Cerebellar nuclear complex (tissue), 1 donor: ENCODE measurements at places on chromosomes 2 and 18.
A peak's percentile ranks its signal among the peaks of the same experiment; 100 is the strongest.

DNA sequence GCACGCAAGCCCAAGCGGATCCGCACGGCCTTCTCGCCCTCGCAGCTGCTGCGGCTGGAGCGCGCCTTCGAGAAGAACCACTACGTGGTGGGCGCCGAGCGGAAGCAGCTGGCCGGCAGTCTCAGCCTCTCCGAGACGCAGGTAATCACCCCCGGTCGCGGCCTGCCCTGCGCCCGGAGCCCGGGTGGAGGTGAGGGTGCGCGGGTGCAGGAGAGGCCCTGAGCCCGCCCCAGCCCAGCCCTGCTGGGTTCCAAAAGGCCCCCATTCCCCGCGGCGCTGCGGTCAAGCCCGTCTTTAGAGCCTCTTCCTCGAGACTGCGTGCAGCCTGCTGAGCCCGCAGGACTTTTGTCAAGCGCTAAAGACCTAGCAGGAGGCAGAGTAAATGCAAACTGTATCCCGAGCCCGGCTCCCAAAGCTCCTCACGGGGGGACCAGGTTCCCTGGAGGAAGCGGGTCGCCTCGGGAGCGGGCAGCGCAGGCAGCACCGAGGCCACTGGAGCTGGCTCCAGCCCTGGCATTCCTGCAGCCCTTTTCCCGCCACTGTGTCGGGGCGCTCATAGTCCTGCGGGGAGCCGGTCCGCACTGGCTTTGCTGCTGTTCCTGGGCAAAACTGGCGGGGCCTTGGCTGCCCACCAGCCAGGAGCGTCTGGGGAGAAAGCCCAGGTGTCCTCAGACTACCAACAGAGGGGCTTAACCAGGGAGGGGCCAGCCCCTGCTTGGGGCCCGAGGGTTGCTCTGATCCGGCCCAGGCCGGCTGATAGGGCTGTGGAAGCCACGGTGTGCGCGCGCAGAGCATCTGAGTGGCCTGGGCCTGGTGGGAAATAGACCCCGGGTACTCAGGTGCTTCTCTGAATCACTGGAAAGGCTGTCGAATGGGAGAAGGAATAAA, 7.3 kb downstream of the EMX1 start:
- no peak for DNase-seq

- DNase-seq, result no peak
Observed at GRCh38 chr2:233525791-233526190, 40.8 kb downstream of the USP40 start.

- no peak for DNase-seq
Observed at GRCh38 chr2:41400088-41400665, 647.6 kb upstream of the PKDCC start.

DNA sequence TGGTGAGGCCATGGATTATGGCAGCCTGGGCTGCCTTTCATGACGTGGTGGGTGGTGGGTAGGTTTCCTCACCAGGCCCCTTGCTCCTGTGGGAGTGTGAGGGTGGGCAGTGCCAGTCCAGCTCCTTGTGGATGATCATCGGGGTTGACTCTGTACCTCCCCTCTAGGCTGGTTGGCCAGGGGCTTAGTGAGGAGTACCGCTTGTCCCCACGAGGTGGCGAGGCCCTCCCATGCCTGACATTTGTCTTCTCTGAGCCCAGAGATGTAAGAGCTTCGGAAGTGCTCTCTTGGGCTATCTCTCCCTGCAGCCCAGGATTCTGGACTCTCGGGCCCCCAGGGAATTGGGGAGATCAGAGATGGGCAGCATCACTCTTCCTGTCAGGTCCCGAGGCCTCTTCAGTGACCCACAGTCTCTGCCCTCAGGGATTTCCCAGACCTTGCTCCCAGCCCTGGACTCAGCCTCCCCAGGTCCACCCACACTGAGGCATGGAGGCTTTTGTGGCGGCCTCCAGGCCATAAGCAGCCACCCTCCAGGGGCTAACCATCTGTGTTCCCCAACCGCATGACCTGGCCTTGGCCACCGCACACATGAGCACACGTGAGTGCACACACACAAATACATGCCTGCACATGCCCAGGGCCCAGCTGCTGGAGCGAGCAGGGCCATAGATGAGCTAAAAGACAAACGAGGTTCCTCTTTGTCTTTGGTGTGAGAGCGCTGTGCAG, 6.5 kb downstream of the SPR start:
- no peak for DNase-seq

DNA sequence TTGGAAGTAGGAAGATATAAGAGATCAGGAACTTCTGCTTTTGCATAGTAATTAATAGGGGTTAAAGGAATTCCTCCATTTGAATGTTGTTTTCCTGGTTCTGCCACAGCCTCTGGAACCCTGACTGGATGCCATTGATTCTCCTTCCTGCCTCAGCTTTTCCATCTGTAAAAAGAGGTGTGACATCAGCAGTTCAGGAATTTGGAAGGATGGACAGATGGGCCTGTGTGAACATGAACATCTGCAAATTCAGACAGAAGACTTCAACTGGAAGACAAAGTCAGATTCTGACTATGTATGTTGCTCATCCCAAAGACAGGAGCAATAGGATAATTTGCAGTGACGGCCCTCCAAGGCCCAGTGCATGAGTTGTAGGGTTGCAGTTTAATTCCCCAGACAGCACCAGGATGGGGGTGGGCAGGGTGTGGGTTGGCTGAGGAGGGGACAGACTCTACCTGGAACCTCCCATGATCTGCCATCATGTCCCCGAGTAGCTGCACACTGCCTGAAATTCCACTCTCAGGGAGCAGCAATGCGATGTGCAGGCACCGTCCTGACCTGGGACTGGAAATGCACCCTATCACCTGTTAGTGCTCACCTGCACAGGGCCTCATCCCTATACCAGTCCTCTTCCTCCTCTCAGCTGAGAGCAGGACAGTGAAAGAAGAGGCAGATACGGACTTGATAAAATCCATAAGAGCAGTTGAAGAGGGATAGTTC, 98.9 kb upstream of the EPAS1 start:
- no peak for DNase-seq

- DNase-seq, result no peak
Observed at GRCh38 chr2:66237803-66238379, 197.0 kb upstream of the MEIS1 start.

GRCh38 chr2:66897181-66897580, 462.3 kb downstream of the MEIS1 start:
- DNase-seq, result no peak

- DNase-seq, result no peak
Observed at GRCh38 chr18:46764586-46764985, 7.7 kb upstream of the ST8SIA5 start.

DNA sequence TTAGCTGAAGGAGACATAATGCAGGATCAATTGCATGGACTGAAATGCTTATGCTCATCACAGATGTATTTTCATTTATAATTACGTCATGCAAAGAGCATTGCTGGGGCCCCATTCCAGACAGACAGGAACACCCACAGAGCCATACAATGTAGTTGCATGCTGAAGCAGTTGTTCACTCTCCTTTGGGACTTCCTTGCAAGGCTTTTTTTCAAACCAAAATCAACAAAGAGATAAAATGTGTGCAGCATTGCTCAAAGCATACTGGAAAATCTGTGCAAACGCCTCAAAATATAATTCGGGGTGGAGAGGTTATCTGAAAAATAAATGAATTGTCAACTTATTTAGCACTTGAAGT, 463.2 kb downstream of the CDH2 start:
- DNase-seq, result no peak

DNA sequence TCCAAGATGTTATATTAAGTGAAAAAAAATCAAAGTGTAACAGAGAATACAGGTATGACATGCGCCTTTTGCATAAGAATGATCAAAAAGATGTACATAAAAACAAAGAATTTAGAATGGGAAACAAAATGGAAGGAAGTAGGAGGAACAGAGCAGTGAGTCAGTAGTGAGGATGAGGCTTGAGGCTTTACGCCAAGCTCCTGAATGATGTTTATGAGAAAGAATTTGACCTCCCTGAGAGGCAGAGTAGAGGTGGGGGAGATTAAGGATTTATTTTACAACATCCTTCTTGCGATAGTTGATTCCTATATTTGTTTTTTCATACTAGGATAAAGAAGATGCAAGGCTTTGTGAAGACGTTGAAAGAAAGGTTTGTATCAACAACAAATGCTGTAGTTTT, 81.4 kb downstream of the DCDC2C start:
- no peak for DNase-seq

DNA sequence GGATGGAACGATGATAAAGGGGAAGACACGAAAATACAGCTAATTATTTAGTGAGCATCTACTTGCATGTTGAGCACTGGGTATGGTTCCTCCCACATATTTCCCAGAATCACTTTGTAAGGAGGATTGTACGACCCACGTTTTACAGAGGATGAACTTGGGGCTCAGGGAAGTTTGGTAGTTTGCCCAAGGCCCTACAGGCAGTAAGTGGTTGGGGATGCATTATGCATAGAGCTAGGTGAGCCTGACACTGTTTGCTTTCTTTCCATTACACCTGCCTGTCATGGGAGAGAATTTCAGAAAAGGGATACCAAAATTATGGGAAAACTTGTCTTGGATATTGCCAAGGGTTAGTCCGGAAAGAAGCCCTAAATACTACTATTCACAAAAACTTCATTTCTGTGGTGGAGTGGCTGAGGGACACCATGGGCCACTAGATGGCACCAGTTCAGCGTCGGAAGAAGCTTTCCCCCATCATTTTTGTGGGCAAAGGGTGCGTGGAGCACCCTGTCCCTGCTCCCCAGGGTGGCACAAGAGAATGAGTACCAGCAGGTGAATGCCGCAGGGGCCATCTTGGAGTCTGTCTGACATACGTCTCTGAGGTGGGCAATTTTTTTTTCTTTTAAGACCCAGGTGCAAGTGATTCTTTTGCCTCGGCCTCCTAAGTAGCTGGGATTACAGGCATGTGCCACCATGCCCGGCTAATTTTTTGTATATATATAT, 23.5 kb upstream of the C18orf32 start:
- DNase-seq, result no peak

DNA sequence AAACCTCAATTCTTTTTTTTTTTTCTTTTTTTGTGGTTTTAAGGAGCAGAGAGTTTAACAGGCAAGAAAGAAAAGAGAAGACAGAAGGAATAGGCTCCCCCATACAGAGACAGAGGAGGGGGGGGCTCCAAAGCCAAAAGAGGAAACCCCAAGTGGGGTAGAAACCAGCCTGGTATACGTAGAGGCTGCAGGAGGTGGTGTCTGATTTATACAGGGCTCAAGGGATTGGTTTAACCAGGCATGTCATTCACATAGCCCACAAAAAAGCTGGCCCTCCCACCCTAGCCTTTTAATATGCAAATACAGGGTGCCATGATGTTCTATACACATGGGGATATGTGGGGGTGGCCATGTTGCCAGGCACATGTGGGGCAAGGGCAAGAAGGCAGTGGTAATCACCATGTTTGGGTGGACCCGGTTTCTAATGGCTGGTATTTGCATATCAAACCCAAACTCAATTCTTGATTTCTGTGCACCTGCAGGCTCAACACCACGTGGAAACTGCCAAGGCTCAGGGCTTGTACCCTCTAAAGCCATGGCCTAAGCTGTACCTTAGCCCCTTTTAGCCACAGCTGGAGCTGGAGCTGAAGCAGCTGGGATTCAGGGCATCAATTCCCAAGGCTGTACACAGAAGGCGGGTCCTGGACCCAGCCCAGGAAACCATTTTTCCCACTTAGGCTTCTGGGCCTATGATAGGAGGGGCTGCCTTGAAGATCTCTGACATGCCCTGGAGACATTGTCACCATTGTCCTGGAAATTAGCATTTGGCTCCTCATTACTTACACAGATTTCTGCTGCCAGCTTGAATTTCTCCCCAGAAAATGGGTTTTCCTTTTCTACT, 170.3 kb downstream of the MAIP1 start:
- DNase-seq, result no peak

GRCh38 chr2:46870051-46870839, 45.4 kb downstream of the MCFD2 start:
- DNase-seq, result no peak

DNA sequence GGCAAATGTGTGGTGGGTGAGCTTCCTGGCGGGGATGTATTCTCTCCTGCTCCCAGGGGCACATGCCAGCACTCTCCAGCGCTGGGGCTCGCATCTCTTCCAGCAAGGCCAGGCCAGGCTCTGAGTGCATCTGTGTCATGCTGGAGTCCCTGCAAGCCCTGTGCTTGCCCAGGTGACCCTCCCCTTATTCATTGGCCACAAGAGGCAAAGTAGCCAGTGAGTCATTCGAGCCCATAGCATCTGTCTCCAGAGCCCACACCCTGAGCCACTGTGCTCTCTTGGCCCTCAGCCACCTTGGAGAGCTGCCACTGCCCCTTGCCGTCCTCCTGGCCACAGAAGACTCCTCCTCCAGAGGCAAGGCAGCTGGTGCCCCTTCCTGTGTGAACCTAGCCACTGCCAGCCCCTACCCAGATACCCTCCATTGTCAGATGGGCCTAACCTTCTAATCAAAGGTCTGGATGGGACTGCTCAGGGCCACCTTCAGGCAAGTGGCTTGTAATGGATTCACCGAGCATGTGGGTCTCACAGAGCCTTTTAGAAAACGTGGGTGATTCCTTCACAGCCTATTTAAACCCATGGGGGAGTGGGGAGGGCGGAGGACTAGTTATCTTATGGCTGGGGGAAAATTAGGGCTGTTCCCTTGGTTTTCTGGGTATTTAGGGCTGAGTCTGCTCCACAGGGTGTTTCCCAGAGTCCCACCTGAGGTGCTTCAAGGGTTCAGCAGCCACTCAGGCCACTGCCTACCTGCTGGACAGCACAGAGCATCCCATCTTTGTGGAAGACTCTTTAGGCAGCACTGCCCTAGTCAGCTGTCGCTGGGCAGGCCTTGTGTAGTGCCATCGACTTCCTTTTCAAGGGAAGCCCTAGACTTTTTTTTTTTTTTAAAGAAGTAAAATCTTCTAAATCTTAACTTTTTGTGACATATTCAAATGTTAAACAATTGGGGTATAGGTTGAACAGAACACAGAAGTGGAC, 137.4 kb downstream of the ACOXL start:
- DNase-seq, result no peak

GRCh38 chr2:43004879-43005244, 212.5 kb upstream of the HAAO start:
- DNase-seq, result no peak

DNA sequence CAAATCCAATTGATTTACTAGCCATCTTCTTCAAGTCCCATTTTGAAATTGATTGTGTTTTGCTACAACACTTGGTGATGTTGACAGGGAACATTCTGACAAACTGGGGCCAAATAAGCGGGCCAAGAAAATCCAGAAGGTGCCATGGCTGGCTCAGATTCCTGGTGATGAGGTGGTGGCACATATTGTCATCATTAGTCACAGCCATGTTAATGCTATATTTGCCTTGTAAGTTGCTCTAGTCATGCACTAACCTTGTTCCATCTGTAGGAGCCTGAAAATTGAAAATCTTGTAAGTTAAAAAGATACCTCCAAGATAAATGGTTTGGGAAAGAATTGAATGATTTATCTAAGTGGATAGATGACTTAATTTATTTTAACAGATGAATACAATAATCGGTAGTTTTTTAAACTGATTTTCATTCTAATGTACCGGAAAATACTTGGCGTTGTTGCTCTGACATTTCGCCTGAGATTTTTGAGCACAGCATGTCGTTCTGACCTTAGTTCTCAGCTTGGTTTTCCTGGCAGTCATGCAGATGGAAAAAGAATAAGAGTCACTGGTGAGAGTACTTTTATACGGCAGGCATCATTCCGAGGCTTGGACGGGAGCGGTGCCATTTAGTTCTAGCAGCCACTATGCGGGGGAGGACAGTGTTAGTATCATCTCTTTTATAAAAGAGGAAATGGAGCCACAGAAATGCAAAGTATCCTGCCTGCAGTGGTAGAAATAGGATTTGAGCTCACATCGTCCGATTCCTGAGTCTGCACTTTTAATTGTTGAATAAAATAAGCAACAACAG, 133.9 kb downstream of the ZNF532 start:
- peak; percentile 46 for DNase-seq
